ENCODE measurements at places on chromosomes 3 and 15. TPM values are rescaled to one million over a fixed set of nuclear protein-coding genes. Genes with fewer than 3 reads are reported as not detected.

Gene CFAP92
- total RNA-seq: not detected

Gene DAPK2
- total RNA-seq: 0.98 TPM

Gene KBTBD8
- 3.1 TPM for total RNA-seq

Gene SLC28A2
- total RNA-seq: not detected

Gene PRKCI
- 54.9 TPM for total RNA-seq

Gene NANOGP8
- total RNA-seq: not detected

Measured in smooth muscle cell of the pulmonary artery (primary cell).